ENCODE measurements at places on chromosomes 1 and 21. TPM values are rescaled to one million over a fixed set of nuclear protein-coding genes. Genes with fewer than 3 reads are reported as not detected.

Gene FLG
- 0.02 TPM for total RNA-seq

Gene ARHGAP29
- total RNA-seq = 128 TPM

Gene C21orf91
- total RNA-seq = 17.7 TPM

Gene FHL3
- total RNA-seq = 22.5 TPM

Gene AVPR1B
- not detected for total RNA-seq

Gene CNTN2
- total RNA-seq = 0.15 TPM

Gene SLC35E2B
- 30.3 TPM for total RNA-seq

Gene WNT3A
- total RNA-seq = 3.7 TPM

Gene FCAMR
- not detected for total RNA-seq

Gene TXLNA
- total RNA-seq = 37.2 TPM

Gene CFAP410
- 15.3 TPM for total RNA-seq

Gene GSTM1
- not detected for total RNA-seq

Gene CERS2
- total RNA-seq = 218 TPM

Gene ZNF683
- not detected for total RNA-seq

Gene TMIGD3
- not detected for total RNA-seq

Gene ATAD3B
- 62.9 TPM for total RNA-seq

Gene C4BPA
- total RNA-seq = 0.32 TPM

Gene KCNE1
- total RNA-seq = not detected

Gene LCE1A
- not detected for total RNA-seq

Measured in HCT116 (cell line).